WERI-Rb-1 (cell line): ENCODE measurements at places on chromosomes 4 and X.
A peak's percentile ranks its signal among the peaks of the same experiment; 100 is the strongest.

DNA sequence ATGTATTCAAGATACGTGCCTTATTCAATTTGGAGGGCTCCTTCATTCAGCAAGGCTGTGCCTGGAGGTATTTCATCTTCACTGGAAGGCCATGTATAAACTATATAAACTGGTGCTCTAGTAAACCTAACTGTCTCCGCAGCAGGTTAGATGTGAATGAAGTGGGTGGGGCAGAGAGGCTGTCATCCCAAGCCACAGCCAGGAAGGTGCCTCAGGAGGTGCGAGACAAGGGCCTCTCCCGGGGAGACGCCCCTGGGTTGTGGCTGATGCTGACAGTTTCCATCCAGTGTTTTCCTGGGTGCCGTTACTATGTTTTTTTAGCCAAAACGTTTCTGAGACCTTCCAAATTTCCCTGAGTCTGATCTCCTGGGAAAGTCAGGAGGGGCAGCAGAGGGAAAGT lies 221.5 kb upstream of the RPL34 start:
- DNase-seq, result no peak

- no peak for DNase-seq
These were observed 66.5 kb downstream of the AR start for GRCh38 chrX:67610282-67610681.

- no peak for DNase-seq
These were observed 47.8 kb downstream of the CLCN3 start for GRCh38 chr4:169668069-169668721.

DNA sequence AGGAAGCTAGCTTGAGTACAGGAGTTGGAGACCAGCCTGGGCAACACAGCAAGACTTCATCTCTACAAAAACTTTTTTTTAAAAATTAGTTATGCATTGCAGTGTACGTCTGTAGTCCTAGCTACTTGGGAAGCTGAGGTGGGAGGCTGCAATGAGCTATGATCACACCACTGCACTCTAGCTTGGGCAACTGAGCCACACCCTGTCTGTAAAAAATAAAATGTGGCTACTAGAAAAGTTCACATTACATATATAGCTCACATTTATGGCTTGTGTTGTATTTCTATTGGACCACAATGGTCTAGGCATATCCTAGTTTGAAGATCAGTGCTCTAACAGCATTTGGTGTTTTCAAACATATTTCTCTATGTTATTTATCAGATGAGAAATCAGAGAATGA lies 11.8 kb upstream of the CPEB2 start:
- DNase-seq, result no peak

DNA sequence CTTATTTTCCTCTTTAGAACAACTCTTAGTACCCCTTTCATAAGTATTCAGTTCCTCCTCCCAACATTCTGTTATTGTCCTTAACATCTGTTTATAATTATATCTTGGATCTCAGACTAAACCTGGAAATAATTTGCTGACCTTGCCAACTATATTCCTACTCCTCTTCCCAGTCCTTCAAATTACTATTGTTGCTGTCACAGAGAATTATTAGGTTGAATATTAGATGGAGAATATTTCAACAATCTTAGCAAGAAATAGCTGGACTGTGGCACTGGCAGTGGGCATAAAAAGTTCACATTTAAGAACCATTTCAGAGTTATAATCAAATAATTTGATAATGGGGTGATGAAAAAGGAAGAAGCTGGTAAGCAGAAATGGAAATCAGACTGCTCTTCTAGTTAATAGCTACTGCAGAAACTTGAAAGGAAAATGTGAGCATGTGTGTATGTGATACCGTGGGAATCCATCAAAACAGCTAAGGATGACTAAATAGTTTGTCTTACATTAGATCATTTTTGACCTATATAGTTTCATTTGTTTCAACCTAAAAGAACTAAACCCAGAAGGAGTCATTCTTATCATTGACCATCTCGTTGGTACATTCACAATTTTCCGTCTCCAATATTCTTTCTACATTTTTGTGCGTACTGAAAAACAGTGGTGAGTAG lies 43.3 kb upstream of the PRDM8 start:
- DNase-seq, result no peak

DNA sequence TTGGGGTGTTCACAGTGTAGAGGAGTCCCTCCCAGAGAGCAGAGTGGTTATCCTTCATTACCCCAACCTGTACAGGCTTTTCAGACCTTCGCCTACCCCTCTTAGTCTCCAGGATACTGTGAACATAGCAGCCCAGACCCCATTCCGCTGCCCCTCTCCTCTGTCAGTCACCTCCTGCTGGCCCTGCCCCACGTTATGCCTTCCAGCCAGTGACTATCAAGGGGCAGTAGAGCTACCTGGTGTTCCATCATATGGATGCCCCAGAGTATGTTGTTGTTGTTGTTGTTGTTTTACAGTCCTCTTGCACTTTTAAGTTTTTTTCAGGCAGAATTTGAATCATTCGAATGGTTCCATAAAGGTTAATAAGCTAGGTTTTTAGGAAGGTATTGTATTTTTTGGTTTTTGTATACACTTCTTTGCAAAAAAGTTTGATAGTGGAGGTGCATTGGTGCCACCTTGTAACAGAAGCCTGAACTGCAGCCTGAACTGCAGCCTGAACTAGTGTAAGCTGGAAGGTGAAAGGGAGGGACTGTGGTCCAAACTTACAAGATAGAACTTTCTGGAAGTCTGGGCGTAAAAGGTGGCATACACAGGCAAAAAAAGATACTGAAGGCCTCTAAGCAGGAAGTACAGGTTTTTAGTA lies 101.4 kb upstream of the RAB40AL start:
- DNase-seq, result peak; percentile 10
